ENCODE measurements at places on chromosomes 3 and 15.

- DNase-seq, result no peak
These were observed 7.2 kb downstream of the CCDC54 start for GRCh38 chr3:107384428-107384827.

GRCh38 chr3:160564949-160565441 is 376 bp downstream of the KPNA4 start:
- no peak for DNase-seq

GRCh38 chr3:133037436-133037835 is 755 bp upstream of the TMEM108 start:
- DNase-seq, result no peak

DNA sequence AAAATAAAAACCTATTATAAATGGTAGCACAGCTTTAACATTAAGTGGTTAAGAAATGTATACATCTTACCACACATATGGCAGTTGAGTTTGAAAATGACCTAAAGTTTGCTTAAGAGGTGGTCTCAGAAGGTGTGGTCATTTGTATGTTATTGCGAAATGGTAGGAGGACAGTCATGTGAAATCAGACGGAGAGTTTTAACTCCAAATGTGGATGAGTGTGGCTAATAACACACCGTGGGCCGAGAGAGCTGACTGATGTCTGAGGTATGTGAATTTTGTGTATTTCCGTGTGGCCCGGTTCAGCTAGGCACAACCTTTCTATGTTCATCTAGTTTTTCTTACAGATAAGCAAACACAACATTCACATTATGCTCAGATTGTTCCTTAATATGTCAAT is 71.9 kb downstream of the ARNT2 start:
- no peak for DNase-seq

DNA sequence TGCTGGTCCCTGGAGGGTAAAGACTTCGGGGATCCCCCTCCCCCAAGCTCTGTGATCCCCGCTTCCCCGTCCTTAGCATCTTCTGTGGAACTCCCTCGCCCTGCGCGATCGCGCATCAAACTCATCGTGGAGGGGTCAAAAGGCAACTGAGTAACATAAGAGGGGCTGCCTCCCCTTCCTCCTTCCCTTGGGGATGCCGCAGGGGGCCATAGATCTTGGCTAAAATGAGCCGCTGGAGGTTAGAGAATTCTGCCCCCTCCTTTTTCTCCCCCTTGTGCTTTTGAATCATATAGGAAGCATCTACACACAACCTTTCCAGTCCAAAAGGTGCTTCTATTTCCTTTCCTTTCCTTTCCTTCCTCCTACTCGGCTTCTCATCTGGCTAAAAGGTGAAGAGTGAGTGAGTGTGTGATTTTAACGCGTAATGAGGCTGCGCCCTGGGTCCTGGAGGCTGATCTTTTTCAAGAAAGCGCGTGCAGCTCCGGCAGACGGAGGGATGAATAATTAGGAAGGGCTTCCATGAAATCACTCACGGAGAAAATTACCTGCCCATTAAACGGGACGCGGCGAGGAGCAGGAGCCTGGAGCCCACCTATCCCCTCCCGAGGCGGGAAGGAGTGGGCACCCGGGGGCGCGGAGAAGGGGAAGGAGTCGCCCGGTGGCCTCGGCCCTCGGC is 831 bp upstream of the ROBO2 start:
- peak; percentile 43 for DNase-seq

DNA sequence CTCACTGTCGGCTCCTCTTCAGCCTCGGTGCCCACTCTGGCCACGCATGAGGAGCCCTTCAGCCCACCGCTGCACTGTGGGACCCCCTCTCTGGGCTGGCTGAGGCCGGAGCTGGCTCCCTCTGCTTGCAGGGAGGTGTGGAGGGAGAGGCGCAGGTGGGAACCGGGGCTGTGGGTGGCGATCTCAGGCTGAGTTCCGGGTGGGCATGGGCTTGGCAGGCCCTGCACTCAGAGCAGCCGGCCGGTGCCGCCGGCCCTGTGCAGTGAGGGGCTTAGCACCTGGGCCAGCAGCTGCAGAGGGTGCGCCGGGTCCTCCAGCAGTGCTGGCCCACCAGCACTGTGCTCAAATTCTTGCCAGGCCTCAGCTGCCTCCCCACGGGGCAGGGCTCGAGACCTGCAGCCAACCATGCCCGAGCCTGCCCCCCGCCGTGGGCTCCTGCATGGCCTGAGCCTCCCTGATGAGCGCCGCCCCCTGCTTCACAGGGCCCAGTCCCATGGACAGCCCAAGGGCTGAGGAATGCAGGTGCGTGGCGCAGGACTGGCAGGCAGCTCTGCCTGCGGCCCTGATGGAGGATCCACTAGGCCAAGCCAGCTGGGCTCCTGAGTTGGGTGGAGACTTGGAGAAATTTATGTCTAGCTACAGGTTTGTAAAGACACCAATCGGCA is 899.1 kb downstream of the SI start:
- no peak for DNase-seq

DNA sequence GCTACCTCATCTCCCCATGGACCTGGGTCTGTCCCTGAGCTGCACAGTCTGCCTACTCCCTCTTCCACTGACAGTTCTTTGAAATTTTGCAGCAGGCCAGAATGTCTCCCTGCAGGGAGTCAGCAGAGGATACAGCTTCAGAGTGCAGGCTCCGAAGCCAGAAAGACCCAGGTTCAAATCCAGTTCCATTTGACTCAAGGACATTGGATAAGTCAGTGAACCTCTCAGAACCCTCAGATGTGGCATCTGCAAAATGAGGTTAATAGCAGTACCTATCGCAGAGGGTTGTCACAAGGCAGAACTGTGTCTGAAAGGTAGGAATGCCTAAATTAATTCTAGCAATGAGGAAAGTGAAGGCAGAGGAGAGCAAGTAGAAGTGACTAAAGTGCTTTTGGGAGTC is 244.4 kb upstream of the TRIM42 start:
- no peak for DNase-seq

DNA sequence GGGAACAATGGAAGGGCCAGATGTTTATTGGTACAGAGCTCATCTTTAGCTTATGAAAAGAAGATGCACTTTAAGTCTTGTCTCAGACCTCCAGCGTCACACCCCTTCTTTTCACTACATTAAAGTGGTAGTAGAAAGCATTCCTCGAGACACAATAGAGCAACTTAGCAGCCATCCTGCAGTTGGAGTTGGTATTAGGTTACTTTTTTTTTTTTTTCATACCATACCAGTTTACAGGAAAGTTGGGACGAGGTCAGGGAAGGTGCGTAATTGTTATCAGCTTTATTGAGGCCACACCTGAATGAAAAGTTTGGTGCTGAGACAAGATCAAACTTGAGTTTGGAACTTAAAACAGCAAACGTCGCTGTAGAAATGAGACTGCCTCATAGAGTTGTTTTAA is 203.8 kb downstream of the SOX2 start:
- no peak for DNase-seq

- DNase-seq, result no peak
These were observed 11.6 kb downstream of the CLCN2 start for GRCh38 chr3:184349563-184350470.

GRCh38 chr3:165883863-165884478 is 46.7 kb upstream of the BCHE start:
- no peak for DNase-seq

GRCh38 chr15:52258461-52258860 is 37.1 kb downstream of the MYO5C start:
- DNase-seq, result no peak

DNA sequence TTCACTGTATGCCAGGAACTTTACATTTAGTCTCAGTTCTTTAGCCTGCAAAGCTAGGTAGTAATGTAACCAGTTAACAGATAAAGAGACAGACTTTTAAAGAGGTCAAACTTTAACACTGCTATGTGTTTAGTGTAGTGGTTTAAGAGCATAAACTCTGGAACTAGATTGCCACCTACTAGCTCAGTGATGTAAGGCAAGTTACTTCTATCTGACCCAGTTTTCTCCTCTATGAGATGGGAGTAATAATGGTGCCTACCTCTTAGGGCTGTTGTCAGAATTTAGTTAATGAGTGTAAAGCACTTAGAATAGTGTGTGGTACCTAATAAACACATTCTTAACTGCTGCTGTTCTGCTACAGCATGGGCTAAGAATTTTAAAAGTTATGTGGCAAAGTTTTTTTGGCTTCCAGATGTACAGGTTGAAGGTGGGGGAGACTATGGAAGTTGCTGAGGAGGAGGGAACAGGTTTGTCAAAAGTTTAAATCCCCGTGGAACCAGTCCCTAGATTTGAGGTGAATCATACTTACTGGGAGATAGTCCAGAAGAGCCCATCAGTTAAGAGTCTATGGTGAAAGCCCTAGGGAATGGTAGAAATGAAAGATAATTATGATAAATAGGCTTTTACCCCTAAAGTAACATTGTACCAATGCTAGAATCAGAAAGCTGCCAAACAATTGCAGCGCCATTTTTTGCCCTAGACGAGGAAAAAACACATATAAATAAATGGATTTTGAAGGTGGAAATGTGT is 13.9 kb downstream of the TSC22D2 start:
- no peak for DNase-seq

GRCh38 chr15:39180483-39180933 is 400.4 kb upstream of the THBS1 start:
- no peak for DNase-seq

DNA sequence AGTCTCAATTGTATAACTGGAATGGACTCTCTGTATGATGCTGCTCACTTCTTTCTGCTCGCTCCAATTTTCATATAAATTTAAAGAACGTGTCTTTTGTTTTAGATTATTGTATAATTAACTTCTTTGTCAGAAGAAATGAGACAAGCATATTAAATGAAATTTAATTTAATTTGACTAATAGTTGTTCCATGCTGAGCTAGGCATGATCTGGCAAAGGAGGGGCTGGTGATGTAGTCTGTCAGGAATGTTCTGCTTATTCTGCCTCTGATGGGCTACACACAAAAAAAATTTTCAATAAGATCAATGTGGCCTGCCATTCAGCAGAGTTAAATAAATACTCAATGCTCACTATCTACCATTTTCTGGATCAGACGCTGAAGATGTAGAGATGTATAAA is 208.4 kb upstream of the CD96 start:
- no peak for DNase-seq

- no peak for DNase-seq
These were observed 419.2 kb downstream of the MECOM start for GRCh38 chr3:169244119-169244864.

GRCh38 chr3:187695449-187695848 is 6.9 kb downstream of the RTP2 start:
- DNase-seq, result no peak

GRCh38 chr15:27486051-27486450 is 515.1 kb downstream of the GABRG3 start:
- no peak for DNase-seq

- no peak for DNase-seq
These were observed 31.4 kb downstream of the MKRN2 start for GRCh38 chr3:12588039-12589009.

GRCh38 chr3:124091716-124092115 is 99.8 kb upstream of the ROPN1 start:
- DNase-seq, result no peak

DNA sequence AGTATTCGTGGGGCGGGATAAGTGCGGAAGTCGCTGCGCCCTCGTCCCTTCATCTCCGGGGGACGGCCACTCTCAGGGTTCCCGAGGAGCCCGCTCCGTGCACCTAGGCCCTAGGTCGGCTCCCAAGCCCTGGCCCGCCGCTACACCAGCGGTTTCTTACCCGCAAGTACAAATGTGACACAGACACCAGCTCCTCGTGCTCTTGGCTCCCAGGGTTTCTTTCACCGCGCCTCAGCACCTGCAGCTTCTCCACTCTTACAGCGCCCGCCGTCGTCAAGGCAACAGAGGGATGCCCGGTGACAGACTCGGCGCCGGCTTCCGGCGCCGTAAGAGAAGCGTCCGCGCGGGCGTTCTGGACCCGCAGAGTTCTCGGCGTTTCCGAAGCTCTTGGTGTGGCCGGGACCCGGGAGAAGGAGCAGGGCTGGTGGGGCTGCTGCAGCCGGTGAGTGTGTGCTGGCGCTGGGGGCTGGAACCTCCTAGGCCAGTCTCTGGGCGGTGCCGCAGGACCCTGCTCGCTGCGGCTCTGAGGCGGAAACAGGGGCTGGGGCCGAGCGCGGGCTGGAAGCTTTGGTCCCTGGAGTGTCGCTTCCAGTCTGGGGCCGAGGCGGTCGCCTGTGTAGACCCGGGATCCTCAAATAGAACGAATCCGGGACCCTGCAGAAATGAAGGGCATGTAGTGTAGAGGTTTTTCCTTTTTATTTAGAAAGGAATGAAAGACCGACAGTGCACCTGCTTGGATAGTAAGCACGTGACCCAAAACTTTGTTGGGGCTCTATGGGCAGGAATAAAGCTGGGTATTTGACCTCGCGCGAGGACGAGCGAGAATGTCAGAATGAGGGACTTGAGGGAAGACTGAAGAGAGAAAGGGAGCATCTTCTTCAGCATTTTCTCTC is 155.4 kb upstream of the GOLGA6L4 start:
- peak; percentile 19 for DNase-seq

DNA sequence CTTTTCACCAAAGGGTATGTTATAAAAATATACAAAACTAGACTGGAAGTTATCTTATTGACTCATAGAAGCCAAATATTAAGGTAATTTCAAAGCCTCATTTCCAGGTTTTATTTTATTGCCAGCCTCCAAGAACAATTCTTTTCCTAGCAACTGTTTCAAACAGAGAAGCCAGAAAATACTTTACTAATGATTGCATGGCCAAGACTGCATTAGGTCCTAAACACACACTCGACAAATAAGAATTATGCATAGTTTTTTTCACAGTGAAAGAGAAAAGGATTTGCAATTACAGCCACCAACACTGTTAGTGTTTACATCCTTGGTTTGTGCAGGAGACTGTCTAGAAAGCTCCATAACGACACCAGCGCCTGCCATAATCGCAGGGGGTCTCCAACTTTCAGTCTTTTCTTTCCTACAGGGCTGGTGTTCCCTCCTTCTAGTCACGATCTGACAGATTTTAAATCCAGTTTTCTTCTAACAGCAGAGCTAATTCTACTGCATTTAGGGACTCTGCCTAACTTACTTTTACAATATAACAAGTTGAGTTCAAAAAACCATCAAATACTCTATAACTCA is 58.1 kb downstream of the CLASP2 start:
- no peak for DNase-seq

GRCh38 chr15:94844198-94844537 is 612.8 kb downstream of the MCTP2 start:
- DNase-seq, result no peak

Data from ovary (tissue), 10 donors.